ENCODE measurements at places on chromosomes 6 and 20.
A peak's percentile ranks its signal among the peaks of the same experiment; 100 is the strongest.

GRCh38 chr20:22499515-22500166 is 84.7 kb downstream of the FOXA2 start:
- DNase-seq: no peak

DNA sequence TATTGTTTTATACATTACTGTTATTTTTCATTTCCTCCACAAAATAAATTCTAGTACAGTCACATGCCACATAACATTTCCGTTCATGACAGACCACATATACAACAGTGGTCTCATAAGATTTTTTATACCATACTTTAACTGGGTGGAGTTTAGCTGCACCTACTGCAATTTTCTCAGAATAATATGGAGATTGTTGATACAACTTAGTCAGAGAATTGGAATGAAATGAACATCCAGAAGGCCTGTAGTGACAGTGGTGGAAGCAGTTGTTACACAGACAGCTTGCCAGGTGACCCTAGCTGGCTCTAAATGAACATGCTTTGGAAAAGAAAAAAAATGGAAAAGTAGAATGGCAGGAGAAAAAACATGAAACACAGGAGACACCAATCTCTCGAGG is 183.2 kb upstream of the TCF21 start:
- DNase-seq: no peak

DNA sequence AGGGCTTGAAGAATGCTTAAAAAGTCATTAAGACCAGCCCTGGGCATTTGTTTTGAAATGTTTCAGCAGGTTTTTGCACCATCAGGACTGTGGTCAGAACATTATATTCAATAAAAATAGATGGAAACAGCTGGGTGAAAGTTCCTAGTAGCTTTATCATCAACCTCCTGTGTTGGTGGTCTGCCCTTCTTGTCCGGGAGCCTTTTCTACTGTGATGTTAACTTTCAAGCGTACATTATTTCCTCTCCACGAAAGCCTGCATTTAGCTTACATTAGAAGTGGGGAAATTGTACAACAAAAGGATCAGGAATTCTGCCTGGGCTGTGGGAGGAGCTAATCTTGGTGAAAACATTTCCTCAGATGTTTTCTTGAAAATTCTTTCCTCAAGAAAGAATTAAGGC is 71.1 kb downstream of the LAMA4 start:
- no peak for DNase-seq

- DNase-seq: no peak
These were observed 151.7 kb upstream of the AKAP12 start for GRCh38 chr6:151087861-151088598.

DNA sequence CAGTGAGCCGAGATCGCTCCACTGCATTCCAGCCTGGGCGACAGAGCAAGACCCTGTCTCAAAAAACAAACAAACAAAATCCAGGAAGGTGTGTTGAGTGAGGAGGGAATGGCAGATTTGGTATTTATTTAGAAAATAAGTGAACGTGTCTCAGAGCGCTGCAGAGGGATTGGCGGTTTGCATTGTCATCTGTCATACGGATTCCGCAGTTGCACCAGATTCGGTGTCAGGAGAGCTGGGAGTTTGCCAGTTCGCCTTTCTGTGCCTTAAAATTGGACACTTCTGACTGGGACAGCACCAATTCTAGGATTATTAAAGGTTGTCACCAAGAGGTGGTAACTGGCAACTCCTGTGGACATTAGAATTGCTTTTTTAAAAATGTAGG is 912 bp downstream of the SNRNP48 start:
- DNase-seq: no peak

GRCh38 chr6:142786476-142786875 is 158.5 kb downstream of the HIVEP2 start:
- no peak for DNase-seq

GRCh38 chr20:57904314-57905105 is 194.7 kb upstream of the PMEPA1 start:
- no peak for DNase-seq

DNA sequence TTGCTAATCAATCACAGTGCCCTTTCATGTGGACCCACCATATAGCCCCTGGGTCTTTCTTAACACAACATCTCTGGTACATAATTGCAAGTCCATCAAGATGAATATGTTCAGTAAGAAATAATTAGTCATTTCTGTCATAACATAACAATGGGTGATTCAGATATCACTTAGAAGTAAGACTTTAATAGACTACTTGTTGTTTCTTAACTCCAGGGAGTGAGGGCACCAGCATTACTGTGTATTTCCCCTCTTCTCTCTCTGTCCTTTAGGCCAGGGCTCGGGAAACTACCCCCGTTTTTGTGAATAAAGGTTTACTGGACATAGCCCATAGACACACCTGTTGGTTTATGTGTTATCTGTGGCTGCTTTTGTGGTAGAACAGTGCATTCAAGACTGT is 123.5 kb downstream of the SLC24A3 start:
- no peak for DNase-seq

GRCh38 chr6:43297644-43298564 is at the start of gene SLC22A7:
SLC22A7 (plus strand) TSS chr6:43298260; CDS start chr6:43298359, 99 bp downstream.
- DNase-seq: no peak

GRCh38 chr6:39938773-39939654 is 4.8 kb upstream of the MOCS1 start:
- no peak for DNase-seq

- DNase-seq: peak; percentile 11
These were observed 646 bp downstream of the RPS6KA2 start for GRCh38 chr6:166626177-166627032.

GRCh38 chr6:31610968-31611367 is 4.1 kb upstream of the AIF1 start:
- DNase-seq: no peak

GRCh38 chr6:146028851-146029572 is at the start of gene GRM1:
GRM1 (plus strand) TSS chr6:146029062; CDS start chr6:146029518, 456 bp downstream.
- DNase-seq: no peak

GRCh38 chr6:122495612-122496011 is 24.0 kb upstream of the SERINC1 start:
- DNase-seq: no peak

GRCh38 chr6:44527583-44528369 is 140.3 kb downstream of the CDC5L start:
- DNase-seq: no peak

All from stimulated activated CD8-positive, alpha-beta memory T cell treated with anti-CD3 and anti-CD28 coated beads, Interleukin-4, amount 100 ng/mL, for 24 hours (primary cell).